Anterior cingulate cortex (tissue), 58 donors: ENCODE measurements at places on chromosomes 1 and 21.

DNA sequence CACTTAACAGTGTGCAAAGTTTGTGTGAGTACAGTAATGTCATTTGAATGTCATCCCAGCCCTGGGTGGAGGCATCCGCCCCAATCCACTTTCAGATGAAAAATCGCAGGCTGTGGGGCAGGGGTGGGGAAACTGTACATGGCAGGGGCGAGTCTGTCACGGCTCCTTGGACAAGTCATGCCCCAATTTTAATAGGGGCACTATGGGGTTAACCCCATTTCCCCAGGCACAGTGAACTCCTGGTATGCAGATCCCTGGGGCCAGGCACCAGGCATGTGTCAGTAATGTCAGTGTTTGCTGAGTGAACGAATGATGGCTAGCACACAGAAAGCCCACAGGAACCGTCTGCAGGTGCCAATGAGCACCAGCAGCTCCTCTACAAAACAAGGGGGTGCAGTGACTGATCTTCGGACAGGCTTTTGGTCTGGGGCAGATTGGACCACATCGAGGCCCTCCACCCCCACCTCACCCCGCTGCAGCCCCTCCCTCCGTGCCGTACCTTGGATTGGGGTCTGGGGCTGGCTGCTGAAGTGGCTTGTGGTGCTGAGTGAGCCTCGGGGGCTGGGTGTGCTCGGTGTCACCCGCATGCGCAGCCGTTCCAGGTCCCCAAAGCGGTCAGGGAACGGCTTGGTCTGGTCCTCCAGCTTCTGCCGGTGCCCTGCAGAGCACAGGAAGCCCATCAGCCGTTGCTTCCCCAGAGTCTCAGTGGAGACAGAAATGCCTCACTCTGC, 23.2 kb downstream of the RUNX3 start:
- DNase-seq, result no peak

DNA sequence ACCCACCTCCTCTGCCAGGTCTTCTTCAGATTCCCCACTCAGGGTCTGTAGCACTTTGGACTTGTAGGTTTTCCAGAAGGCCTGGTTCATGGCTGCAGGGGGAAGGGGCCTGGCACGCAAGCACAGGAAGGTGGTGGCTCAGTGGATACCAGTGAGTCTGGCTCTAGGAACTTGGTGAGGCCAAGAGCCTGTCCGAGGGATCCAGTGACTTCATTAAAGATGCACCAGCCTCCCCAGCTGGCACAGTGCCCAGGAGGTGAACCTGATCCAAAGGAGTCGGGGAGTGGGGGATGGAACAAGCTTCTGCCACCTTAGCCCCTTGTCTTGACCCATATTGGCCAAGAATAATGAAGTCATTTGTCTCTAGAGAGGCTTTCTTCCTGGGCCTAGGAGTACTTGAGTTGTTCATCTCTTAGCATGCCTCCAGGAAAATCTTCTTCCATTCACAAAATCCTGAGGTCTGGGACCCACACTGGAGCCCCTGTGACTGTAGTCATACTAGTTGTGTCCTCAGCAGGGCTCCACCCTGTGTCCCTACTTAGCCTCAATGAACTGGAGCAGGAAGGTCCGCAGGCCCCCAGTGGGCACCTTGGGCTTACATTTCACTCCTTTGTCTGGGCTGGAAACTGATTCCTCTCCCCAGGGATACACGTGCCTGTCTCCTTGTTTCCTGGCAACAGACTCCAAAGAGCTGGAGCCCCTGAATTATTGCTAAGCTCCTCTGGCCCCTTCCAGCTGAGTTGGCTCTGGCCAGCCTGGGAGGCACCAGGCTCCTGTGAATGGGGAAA, at the start of gene C1orf232:
C1orf232 (minus strand) TSS at position 554 of the 788 bp plus-strand sequence; CDS start at position 90, 464 bp downstream.
- DNase-seq, result no peak

GRCh38 chr1:17591814-17592430, 52.4 kb downstream of the ARHGEF10L start:
- DNase-seq, result no peak

GRCh38 chr1:7424352-7424890, 346.7 kb upstream of the VAMP3 start:
- DNase-seq, result no peak

DNA sequence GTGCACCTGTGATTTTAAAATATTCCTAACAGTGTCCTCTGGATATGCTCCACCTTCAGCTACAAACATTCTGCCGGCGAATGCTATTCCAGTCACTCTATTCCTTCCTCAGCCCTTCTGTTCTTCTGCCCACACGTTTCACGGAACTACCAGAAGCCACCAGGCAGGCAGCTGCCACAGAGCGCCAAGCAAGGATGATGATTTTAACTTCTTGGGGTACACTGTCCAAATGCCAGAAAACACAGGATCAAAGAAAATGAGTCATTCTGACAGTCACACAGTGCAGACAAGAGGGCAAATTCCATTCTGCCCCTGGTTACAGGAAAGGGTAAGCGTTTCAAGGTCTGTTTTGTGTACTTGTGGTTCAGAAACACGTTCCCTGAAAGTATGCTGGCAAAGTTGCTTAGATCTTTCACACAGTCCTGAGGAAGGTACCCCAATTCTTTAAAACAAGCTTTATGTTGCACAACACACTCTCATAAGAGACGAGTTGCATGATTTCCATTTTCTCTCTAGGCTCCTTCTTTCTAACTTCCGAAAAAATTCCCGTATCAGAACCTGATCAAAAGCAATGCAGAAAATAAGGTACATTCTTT, 508.3 kb upstream of the PKN2 start:
- DNase-seq, result no peak

DNA sequence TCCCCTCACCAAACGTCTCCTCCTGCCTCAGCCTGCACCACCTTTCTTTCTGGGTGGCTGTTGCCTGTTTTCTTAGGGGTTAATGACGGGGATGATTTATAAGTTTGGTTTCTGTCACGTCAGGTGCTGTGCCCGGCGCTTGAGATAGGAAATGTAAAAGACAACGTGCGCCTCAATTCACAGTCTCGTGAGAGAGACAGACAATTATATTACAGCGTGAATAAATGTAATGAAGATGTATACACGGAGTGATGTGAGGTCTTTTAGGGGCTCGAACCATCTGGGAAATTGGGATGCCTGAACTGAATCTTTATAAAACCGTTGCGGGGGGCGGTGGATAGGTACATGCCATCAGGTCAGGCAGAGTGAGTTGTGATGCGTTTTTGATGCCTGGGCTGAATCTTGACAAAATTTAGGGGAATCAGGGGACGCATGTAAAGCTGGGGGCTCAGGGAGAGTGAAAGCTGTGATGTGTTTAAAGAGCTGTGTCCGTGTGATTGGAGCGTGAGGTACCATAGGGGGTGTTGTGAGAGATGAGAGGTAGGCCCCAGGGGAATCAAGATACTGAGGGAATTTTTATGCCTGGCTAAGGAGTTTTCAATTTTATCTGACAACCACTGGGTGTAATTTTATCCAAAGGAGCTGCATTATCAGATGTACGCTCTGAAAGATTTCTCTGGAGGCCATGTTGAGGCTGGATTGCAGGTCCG, 831 bp downstream of the TIPRL start:
- DNase-seq, result no peak

DNA sequence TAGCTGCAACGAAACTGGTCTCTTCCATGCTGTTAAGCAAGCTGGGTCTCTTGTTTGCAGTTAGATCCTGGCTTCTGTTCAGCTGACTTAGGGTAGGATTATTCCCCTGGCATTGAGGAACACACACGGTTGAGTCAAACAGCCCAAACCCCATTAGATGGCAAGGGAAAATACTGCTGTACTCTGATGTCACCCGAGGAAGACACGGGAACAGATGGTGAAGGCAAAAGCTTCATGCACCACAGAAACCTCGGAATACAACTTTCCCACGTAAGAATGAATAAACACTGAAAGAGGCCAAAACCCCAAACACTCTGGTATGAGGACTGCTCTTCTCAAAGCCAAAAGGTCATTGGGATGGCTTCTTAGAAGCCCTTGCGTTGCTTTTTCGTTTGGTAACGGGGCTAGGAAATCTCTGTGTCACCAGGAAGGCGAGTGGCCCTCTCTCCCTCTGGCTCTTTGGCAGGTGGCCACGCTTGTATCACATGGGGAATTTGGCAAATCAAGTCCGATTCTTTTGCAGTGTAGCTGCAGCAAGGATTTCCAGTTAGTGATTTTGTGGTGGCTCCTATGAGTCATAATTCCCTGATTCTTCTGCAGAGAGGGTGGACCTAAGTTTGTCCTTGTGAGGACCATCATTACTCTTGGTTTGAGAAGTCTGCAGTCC, 16.7 kb upstream of the LYST start:
- no peak for DNase-seq

DNA sequence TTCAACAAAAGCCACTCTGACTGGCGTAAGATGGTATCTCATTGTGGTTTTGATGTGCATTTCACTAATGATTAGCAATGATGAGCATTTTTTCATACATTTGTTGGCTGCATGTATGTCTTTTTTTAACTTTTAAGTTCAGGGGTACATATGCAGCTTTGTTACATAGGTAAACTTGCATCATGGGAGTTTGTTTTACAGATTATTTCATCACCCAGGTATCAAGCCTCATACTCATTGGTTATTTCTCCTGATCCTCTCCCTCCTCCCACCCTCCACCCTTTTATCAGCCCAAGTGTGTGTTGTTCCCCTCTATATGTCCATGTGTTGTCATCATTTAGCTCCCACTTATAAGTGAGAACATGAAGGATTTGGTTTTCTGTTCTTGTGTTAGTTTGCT, 154.1 kb upstream of the POGK start:
- DNase-seq, result no peak

DNA sequence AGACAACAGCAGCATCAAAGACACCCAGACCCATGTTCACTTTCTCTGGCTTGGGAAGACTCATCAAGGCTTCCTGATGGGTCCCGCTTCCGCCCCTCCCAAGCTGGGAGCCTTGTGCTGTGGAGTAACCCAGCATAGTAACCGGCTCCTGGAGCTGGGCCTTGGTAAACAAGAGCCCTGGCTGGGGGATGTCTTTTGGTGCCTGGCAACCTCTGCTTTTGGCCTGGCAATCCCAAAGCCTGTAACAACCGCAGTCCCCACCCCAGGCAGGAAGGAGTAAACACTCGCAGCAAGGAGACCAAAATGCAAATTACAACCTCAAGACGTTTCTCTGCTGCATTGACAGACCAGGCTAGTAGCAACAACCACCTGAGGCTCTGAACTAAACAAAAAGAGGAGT, 16.9 kb upstream of the THRAP3 start:
- peak; percentile 10 for DNase-seq
